Upper lobe of right lung (tissue), 1 donor: ENCODE measurements at places on chromosomes 5 and 9.

- DNase-seq = no peak
These were observed 59.9 kb downstream of the GABRA6 start for GRCh38 chr5:161745392-161745791.

GRCh38 chr9:79280691-79281090 lies 291.1 kb upstream of the TLE4 start:
- no peak for DNase-seq

- no peak for DNase-seq
These were observed 27.1 kb downstream of the ABCA1 start for GRCh38 chr9:104900871-104901270.

GRCh38 chr5:102545175-102545574 lies 46.4 kb upstream of the SLCO6A1 start:
- no peak for DNase-seq

GRCh38 chr5:56346741-56347535 lies 113.8 kb upstream of the ANKRD55 start:
- DNase-seq = no peak

GRCh38 chr5:122915717-122916461 lies 70.5 kb downstream of the SNX24 start:
- DNase-seq = no peak

GRCh38 chr5:32842813-32843530 lies 131.9 kb downstream of the NPR3 start:
- no peak for DNase-seq

- DNase-seq = no peak
These were observed 41.9 kb upstream of the NEURL1B start for GRCh38 chr5:172599204-172599567.

- DNase-seq = no peak
These were observed 18.9 kb upstream of the TTC33 start for GRCh38 chr5:40774623-40775022.

GRCh38 chr5:60340326-60340725 lies 359.6 kb downstream of the DEPDC1B start:
- DNase-seq = no peak

DNA sequence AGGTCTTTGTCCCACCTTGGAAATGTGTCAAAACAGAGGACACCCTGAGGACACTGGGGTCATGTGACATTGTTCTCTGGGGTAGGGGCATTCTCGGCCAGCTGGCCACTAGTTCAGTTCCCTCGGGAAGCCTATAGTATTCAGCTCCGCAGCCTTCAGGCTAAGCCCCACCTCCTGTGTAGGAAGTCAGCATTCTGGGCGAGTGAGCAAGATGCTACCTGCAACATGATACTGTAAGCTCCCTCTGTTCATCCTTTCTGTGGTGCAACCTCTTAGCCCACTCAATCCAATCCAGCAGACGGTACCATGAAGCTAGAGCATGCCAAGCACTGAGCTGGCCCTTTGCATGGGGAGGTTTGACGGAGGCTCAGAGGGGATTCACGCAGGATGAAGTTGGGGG lies 5.3 kb downstream of the NTNG2 start:
- DNase-seq = no peak
